Naive thymus-derived CD4-positive, alpha-beta T cell (primary cell): ENCODE measurements at places on chromosomes 3 and 15.
A peak's percentile ranks its signal among the peaks of the same experiment; 100 is the strongest.

DNA sequence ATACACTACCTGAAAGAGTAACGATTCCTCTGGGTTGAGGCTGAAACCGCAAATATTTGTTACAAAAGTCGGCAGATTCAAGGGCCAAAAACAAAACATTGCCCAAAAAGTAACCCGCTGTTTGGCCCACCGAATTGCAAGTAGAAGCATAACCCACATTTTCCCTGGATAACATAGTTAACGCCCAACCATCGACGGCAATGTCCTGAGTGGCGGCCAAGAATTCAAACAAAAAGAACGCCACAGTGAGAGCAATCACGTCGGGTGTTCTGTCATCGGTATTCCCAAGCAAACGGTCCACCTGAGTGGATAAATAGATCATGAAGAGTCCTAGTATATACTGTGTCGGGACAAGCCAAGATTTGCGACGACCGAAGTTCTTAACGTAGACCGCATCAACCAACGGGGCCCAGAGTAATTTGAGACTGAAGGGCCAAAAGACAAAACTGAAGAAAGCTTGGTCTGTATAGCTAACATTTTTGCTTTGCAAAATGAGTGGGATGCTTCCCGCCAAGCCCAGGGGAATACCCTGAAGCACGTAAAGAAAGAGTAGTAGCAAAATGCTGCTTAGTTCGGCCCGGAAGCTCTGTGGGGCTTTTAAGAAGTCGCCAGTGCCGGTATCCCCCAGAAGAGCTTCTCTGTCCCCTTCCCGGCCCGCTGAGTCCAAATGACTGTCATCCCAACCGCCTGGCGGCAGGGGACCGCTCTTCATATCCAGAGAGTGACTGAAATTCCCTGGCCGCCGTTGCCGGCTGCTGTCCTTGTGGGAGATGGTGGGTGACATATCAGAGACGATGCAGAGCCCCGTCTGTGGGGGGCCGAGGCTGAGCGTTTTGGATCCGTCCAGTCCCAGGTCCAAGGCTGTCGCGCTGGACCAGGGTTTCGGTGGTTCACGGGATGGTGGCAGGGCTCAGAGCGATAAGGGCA lies 750 bp downstream of the SLC33A1 start:
- DNase-seq: peak; percentile 49

GRCh38 chr3:69422751-69423150 lies 36.9 kb upstream of the FRMD4B start:
- DNase-seq: no peak

DNA sequence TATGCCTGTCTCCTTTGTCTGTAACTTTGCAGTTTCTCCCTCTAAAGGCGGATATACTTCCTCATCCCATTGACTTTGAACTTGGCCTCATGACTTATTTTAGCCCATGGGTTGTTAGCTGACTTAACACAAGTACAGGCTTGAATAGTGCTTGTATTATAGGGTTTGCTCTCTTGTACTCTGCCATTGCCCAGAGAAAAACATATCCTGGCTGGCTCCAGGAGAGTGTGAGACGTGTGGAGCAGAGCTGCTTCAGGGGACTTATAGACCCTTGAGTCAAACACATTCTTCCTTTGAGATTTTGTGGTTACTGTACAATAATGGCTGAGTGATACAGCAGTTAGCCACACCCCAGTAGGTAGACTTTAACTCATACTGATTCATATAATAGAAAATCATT lies 124.0 kb downstream of the RAP2B start:
- no peak for DNase-seq

- no peak for DNase-seq
These were observed 3.6 kb downstream of the ZBTB38 start for GRCh38 chr3:141371882-141372281.

DNA sequence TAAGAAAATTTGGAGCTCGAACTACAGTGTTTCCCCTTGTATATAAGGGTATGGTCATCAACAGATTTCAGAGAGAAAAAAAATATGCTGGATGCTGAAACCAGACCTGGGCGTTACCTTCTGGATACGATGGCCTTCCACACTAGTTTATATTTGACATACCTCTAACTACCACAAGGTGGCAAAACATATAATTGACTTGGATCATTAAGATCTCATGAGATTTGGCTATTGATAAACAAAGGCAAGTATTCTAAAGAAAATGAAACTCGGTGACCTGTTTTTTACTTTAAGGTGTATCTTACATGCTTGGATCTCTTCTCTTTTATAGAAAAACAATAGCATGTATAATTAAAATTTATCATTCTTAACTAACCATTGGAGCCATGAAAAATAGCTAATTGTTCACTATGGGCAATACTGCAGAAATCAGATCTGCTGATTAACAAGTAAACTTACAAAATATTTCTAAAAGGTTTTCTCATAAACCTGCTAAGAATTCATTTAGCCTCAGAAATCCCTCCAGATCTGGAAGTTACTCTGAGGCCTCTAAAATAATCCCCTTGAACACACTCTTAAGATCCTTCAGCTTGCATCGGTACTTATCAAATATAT lies 300.6 kb upstream of the KCNH8 start:
- DNase-seq: no peak

DNA sequence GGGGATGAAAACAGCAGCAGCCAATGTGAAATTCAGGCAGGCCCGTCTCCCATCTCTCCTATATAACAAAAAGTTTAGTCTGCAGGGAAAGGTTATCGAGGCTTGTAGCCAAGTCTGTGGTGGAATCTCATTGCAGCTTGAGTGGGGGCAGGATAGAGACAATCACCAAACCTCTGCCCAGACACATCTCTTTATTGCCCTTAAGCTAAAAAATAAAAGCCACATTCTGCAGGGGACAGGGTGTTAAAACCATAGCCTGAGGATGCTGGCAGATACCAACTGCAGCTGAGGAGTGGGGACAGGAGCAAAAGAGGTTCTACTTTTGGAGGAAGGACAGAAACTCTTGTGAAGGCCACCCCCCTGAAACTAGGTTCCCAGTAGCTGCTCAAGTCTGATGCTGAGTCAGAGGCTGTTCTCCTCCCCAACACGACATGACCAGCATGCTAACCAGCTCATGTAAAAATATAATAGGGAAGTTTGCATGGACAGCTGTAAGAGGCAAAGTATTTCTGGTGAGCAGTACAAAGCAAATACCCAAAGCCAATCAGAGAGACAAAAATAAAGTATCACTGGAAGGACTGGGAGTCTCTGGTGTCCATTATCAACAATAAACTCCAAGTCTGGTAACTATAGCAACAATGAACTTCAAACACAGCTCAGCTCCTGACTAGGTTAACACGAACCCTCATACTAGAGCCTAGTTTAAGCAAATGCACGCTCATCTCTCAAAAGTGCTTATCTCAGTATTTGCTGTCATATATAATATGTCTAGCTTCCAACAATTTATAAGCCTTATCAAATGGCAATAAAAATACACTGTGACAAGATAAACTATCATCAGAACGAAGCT lies 362.2 kb upstream of the SLCO3A1 start:
- DNase-seq: no peak

DNA sequence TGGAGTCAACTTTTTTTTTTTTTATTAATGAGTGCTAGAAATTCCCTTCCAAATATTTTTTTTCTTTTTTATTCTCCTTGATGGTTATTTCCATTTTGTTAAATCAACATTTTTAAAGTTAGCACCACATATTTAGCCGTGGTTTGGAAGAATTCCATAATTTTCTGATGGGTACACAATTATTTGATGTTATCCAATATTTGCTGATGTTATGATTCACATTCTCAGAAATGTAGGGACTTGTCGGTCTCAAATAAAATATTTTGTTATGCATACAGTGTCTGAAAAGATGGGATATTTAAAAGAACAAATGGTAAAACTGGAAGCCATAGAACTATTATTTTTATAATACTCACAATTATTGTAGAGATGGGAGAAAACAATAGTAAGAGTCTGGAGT lies 911.5 kb upstream of the GBE1 start:
- DNase-seq: no peak

GRCh38 chr3:133840055-133840737 lies 34.6 kb downstream of the SRPRB start:
- no peak for DNase-seq

- no peak for DNase-seq
These were observed 8.6 kb upstream of the TNFAIP8L3 start for GRCh38 chr15:51103330-51103729.

- DNase-seq: no peak
These were observed 102.6 kb upstream of the IL12A start for GRCh38 chr3:159886050-159886449.

DNA sequence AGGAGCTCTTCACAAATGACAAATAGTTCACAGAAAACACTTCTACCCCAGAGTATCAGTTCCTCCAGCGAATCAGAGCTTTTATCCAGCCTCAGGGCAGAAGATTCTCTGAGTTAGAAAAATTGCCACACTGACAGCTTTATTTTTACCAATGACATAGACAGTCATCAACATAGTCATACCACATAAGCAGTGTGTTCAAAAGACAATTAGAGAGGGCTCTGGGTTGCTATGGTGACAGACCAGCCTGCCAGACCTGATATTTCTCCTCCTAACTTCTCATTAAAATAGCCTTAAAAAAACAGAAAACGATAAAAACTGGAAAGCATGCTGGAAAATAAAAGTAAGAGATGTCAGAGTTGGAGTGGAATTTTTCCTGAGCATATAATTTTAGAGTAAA lies 45.9 kb upstream of the COL6A5 start:
- DNase-seq: no peak

GRCh38 chr3:41296556-41296955 lies 97.3 kb downstream of the CTNNB1 start:
- no peak for DNase-seq

- no peak for DNase-seq
These were observed 273.2 kb downstream of the MECOM start for GRCh38 chr3:169390271-169390670.
